ENCODE measurements at places on chromosomes 7 and 10.
A peak's percentile ranks its signal among the peaks of the same experiment; 100 is the strongest.

DNA sequence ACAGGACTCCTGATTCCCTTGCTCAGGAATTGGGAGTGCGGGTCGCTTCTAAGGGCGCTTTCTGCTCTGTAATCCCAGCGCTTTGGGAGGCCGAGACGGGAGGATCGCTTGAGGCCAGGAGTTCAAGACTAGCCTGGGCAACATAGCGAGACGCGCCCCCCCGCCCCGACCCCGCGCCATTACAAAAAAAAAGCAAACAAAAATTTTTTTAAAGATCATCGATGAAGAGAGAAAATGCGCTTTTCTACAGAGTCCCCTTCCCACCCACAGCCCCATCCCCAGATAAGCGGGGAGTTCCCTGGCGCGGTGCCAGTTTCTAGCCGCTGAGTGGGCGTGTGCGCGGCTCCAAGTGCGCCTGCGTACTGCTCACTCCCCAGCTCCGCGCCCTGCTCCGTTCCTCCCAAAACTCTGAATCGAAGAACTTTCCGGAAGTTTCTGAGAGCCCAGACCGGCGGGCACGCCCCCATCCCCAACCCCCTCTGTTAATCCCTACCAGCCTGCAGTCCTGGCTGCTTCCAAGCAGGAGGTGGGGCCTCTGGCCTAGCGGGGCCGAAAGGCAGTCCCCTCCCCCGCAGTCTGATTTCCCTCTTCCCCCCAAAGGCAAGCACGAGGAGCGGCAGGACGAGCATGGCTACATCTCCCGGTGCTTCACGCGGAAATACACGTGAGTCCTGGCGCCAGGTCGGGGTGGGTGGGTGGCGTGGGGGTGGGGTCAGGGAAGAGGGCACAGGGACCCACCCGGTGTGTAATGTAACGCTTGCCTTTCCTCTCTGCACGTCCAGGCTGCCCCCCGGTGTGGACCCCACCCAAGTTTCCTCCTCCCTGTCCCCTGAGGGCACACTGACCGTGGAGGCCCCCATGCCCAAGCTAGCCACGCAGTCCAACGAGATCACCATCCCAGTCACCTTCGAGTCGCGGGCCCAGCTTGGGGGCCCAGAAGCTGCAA is 1.0 kb downstream of the HSPB1 start:
- H3K27me3 ChIP-seq = no peaks in the 10 kb centered on the region
- H3K4me3 ChIP-seq = peak overlapping the region; percentile 93
- H3K4me1 ChIP-seq = peaks cover 5% of the 10 kb centered on the region

- H3K27ac ChIP-seq = no peak overlapping the region
- no peaks in the 10 kb centered on the region for H3K27me3 ChIP-seq
- DNase-seq = no peak
- peaks cover 17% of the 10 kb centered on the region for H3K36me3 ChIP-seq
These were observed 59.9 kb downstream of the HIBADH start for GRCh38 chr7:27602766-27603165.

GRCh38 chr10:68397005-68397404 is 10.1 kb downstream of the RUFY2 start:
- DNase-seq = no peak
- no peaks in the 10 kb centered on the region for H3K4me1 ChIP-seq
- no peaks in the 10 kb centered on the region for H3K27me3 ChIP-seq
- no peak overlapping the region for H3K27ac ChIP-seq
- H3K4me3 ChIP-seq = no peak overlapping the region

GRCh38 chr10:51047857-51048256 is 26.4 kb upstream of the PRKG1 start:
- H3K27ac ChIP-seq = no peak overlapping the region
- no peak overlapping the region for H3K4me3 ChIP-seq
- H3K36me3 ChIP-seq = no peaks in the 10 kb centered on the region
- H3K27me3 ChIP-seq = no peaks in the 10 kb centered on the region

DNA sequence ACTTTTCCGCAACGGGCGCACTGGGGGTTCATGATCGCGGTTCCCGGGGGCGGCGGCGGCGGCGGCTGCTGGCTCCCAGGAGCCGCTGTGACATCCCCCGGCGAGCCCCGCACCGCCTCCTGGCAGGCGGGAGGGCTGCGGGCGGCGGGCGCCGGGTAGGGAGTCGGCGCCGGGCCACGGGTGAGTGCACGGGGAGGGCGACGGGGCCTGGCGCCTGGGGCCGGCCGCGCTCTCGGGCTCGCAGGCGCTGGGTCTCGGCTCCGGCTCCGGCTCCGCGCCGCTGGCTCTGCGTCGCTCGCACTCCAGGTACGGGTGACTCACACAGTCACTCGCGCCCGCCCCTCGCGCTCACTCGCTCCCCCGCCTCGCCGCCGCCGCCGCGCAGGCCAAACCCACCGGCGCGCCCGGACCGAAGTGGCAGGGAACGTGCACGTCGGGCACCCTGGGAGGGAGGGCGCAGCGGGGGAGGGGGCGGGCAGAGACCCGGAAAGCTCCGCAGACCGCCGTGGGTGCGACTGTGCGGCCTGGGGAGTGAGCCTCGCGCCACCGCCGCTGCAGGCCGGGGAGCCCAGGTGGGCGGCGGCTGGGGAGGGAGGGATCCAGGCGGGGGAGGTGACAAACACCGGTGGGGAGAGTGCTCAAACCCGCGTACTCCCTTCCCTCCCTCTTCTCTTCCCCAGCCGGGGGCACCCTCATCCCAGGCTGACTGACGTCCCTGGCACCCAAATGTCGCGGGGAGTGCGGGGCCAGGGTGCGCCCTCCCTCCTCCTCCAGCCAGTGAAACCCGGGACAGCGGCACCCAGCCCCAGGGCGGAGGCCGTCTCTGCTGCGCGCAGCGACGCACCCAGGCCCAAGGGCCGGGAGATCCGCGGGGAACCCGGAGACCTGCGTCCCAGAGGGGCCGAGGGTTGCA is 276.9 kb upstream of the NEBL start:
- DNase-seq = no peak
- H3K4me3 ChIP-seq = no peak overlapping the region
- peaks cover 7% of the 10 kb centered on the region for H3K36me3 ChIP-seq
- H3K27me3 ChIP-seq = peaks cover 81% of the 10 kb centered on the region
- peaks cover 10% of the 10 kb centered on the region for H3K4me1 ChIP-seq

Measured in naive B cell (primary cell).